ENCODE measurements at places on chromosomes 3 and 15.

DNA sequence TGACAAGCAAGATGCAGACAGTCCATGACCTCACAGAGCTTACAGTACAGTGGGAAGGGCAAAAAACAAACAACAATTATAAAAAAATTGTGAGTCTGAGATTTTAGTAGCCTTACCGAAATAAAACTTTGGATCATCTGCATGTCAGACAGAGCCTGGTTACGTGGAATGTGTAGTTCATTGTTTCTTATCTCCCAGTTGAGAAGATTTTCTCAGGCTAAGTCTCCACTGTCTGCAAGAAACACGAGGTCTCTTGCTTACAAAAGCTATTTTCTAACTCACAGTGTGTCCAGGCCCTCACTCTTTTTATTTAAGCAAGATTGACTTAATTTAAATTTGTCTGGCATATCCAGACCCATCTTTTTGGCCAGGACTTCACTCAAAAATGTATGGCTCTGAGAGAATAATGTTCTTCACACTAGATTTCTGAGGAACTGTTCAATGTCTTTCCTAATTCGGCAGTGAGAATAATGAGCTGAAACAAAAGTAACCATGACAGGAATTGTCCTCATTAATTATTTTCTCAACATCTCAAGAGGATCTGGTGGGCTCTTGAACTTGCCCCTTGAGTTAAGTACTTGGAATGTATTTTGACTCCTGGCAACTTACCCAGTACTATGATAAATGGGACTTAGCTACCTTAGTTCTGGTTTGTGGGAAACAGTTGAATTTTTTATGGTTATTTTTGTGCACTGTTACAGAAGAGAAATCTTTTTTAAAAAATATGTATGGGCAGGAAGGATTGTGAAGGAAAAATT, 265.1 kb upstream of the COL8A1 start:
- DNase-seq: no peak

GRCh38 chr3:132231633-132232032, 85.6 kb upstream of the ACP3 start:
- DNase-seq: no peak

DNA sequence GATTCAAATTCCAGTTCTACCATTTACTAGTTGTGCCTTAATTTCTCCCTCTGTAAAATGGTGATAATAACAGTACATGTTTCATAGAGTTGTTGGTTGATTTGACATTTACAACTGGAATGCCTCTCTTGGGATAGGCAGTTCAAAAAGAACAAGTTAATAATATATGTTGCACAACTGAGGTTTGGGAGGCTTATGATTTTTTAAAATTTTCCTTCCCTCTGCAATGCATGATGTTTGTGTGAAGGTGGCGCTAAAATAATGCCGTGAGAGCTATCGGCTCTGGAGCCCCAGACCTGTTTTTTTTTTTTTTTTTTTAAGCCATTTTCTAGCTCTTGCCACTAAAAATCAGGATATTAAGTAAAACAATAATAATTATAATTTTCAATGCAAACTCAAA, 18.6 kb downstream of the DNAJB11 start:
- no peak for DNase-seq

DNA sequence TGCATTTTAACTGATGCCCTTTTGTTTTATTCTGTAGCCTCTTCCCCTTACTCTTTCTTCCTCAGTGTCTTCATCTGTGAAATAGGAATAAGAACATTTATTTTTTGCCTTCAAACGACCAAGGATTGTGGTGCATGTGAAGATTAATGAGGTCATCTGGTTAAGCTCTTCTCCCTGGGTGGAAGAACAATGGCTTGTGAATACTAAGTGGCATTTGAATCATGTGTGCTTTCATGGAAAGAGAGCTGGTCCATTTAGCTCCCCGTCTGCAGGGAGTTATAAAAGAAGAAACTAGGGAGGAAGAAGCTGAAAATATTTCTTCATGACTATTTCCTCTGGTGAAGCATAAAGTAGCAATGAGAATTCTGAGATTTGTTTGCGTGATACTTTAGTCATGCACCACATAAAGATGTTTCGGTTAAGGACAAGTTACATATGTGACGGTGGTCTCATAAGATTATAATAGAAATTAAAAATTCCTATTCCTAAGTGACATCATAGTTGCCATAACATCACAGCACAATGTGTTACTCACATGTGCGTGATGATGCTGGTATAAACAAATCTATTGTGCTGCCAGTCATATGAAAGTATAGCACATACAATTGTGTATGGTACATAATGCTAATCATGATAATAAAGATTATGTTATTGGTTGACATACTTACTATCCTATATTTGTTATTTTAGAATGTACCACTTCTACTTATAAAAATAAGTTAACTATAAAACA, 374.3 kb downstream of the RBMS3 start:
- no peak for DNase-seq

Data from RWPE1 (cell line).